Suprapubic skin (tissue), 4 donors: ENCODE measurements at places on chromosomes 16 and 17.

DNA sequence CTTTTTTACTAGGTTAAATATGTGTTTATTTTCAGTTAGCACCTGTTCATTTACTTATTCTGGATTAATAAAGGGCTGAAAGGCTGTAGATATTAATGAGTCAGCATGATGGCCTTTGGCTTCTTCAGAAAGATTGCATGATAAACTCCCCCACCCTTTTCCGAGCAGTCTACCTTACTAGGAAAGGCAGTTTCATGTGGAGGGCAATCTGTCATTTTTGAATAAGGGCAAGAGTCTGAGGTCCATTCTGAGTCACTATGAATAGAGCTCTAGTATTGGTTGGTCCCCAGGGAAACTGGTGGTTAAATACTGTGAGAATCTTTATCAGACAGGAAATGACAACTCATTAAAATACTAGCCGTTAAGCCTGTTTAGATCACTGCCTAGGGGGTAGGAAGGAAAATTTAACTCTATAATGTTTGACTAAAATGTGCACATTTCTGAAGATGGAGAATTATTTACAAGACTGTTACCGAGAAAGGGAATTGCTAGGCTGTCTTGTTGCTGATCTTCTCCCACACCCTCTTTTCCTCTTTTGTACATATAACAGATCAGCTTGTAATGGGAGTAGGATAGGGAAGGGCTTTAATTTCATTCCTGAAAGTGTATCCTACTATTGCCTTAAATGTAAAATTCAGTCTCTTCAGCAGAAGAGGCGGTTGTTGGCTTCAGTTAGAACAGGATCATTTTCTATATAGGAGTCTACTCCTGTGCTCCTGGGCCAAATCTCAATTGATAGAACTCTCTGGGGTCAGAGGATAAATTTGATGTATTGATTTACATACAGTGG, 63.3 kb downstream of the TUBD1 start:
- no peaks in the 10 kb centered on the region for H3K27me3 ChIP-seq
- H3K4me3 ChIP-seq = no peak overlapping the region
- H3K4me1 ChIP-seq = peaks cover 54% of the 10 kb centered on the region
- H3K36me3 ChIP-seq = no peaks in the 10 kb centered on the region

DNA sequence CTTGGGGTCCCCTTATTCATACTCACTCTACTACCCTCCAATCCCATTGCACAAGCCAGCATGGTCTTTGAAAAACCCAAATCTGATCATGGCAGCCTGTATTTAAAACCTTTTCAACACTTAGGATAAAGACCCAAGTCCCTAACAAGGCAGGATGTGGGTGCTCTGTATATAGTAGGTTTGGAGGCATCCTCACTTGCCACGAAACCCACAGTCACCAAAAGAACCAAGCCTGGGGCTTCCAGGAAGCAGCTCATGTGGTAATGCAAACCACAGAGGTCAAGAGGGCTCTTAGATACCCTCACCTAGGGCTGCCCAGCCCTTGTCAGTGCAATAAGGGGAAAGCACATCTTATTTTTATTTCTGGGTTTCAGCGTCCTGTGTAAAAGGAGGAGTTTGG, 218.6 kb upstream of the ASIC2 start:
- DNase-seq = no peak
- H3K4me1 ChIP-seq = peaks cover 26% of the 10 kb centered on the region
- no peaks in the 10 kb centered on the region for H3K27me3 ChIP-seq
- H3K4me3 ChIP-seq = no peak overlapping the region
- H3K36me3 ChIP-seq = no peaks in the 10 kb centered on the region

DNA sequence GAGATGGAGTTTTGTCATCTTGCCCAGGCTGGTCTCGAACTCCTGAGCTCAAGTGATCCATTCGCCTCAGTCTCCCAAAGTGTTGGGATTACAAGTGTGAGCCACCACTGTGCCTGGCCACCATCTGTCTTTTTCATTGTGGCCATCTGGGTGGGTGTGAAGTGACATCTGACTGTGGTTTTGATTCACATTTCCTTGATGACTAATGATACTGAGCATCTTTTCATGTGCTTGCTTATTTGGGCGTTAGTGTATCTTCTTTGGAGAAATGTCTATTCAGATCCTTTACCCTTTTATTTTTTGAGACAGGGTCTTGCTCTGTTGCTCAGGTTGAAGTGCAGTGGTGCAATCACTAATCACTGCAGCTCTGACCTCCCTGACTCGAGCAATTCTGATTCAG, 53.9 kb upstream of the ERN1 start:
- DNase-seq = no peak
- peaks cover 22% of the 10 kb centered on the region for H3K36me3 ChIP-seq
- no peak overlapping the region for H3K27ac ChIP-seq
- no peak overlapping the region for H3K4me3 ChIP-seq

DNA sequence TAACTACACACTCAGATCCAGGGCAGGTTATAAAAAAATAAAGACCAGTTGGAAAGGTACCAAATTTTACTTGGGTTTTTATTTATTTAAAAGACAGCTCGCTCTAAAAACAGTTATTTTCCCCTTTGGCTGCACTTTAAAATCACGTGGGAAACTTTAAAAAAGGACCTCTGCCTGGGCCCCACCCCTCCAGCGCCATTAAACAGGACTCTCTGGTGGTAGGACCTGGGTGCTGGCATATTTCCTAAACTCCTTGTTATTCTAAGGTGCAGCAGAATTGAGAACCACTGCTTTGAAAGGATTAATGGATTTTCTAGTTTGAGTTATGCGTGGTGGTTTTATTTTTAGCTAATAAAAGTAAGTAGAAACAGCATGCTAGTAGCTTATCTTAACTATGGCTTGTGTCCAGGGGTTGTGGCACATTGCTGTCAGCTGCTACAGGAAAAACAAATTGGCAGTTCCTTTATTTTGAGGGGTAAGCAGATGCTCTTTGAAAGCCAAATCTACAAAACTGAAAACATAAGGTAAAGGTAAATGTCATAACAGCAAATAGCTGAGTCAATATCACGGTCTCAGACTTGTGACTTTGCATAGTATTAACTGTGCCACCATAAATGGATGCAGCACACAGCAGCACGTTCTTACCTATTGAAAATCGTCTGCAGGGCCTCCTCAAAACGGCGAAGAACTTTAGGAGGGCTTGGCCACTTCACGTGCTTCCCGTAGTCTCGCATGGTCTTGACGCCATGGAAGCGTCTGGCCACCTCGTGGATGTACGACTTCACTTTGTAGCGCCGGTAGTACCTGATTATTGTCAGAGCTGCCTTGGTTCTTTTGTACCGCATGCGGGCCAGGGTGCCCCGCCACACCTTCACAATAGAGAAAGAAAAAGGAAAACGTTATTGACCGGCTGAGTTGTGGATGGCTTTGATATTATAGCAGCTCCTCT, 172.0 kb downstream of the CDK5R1 start:
- H3K27me3 ChIP-seq = no peaks in the 10 kb centered on the region
- peaks cover 33% of the 10 kb centered on the region for H3K36me3 ChIP-seq
- DNase-seq = no peak
- H3K4me3 ChIP-seq = no peak overlapping the region

GRCh38 chr16:83404261-83404660, 403.5 kb upstream of the HSBP1 start:
- H3K36me3 ChIP-seq = no peaks in the 10 kb centered on the region
- DNase-seq = no peak
- no peaks in the 10 kb centered on the region for H3K27me3 ChIP-seq
- no peak overlapping the region for H3K27ac ChIP-seq
- no peak overlapping the region for H3K4me3 ChIP-seq
- H3K4me1 ChIP-seq = no peaks in the 10 kb centered on the region

- DNase-seq = no peak
- H3K4me1 ChIP-seq = peaks cover 37% of the 10 kb centered on the region
- no peaks in the 10 kb centered on the region for H3K27me3 ChIP-seq
- no peak overlapping the region for H3K27ac ChIP-seq
- no peak overlapping the region for H3K4me3 ChIP-seq
Measured at GRCh38 chr17:30229012-30229411, 6.5 kb downstream of the SLC6A4 start.

GRCh38 chr16:13207151-13207550, 305.8 kb downstream of the SHISA9 start:
- H3K27me3 ChIP-seq = no peaks in the 10 kb centered on the region
- H3K4me3 ChIP-seq = no peak overlapping the region

DNA sequence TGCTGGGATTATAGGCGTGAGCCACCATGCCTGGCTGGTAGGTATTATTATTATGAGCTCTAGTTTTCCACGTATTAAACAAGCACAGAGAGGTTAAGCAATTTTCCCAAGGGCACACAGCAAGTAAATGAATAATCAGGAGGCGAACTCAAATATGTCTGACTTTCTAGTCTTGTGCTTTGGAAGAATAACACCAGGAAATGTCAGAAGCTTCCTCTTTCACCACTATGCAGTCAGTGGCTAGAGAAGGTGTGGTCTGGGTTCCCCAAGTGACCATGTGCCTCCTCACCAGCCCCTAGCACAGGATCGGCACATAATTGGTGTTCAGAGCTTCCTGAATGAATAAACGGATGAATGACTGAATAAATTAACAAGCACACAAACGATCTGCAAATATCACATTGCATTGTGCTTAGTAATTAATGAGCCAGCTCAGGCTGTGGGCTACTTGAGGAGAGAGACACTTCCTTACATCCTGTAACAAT, 21.6 kb upstream of the SCNN1B start:
- H3K27ac ChIP-seq = peak overlapping the region; percentile 36
- peaks cover 50% of the 10 kb centered on the region for H3K4me1 ChIP-seq
- H3K4me3 ChIP-seq = no peak overlapping the region

DNA sequence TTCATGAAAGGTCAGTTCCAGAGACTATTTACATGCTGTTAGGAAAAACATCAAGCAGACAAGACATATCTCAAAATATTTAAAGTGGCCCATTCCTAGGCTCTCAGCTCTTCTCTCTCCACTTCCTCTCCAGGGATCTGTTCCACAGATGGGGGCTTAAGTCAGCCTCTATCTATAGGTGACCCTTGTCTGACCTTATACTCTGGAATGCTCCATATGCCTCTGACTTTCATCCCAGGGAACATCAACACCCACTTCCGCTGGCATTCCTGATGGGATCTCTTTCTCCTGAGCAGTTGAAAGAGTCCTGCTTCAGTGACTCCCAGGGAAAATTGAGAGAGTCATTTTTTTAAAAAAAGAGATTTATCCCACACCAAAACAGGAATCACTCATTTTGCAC, 11.5 kb upstream of the WIPI1 start:
- no peak overlapping the region for H3K27ac ChIP-seq
- no peak overlapping the region for H3K4me3 ChIP-seq
- H3K36me3 ChIP-seq = no peaks in the 10 kb centered on the region
- no peak for DNase-seq
- H3K4me1 ChIP-seq = peaks cover 5% of the 10 kb centered on the region
- H3K27me3 ChIP-seq = no peaks in the 10 kb centered on the region

DNA sequence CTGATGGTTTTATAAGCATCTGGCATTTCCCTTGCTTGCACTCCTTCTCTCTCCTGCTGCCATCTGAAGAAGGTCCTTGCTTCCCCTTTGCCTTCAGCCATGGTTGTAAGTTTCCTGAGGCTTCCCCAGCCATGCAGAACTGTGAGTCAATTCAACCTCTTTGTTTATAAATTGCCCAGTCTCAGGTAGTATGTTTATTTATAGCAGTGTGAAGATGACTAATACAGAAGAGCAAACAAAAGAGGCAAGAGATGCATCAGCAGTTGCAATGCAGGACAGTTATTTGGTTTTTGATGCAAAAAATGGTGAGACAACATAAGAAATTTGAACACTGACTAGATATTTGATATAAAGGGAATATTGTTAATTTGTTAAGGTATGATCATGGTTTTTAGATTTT, 16.8 kb downstream of the TMEM100 start:
- H3K27ac ChIP-seq = no peak overlapping the region
- no peaks in the 10 kb centered on the region for H3K27me3 ChIP-seq
- H3K4me3 ChIP-seq = no peak overlapping the region
- no peak for DNase-seq
- H3K36me3 ChIP-seq = no peaks in the 10 kb centered on the region
- H3K4me1 ChIP-seq = peaks cover 12% of the 10 kb centered on the region

GRCh38 chr17:46943501-46944393, 20.8 kb downstream of the GOSR2 start:
- peaks cover 25% of the 10 kb centered on the region for H3K36me3 ChIP-seq
- no peaks in the 10 kb centered on the region for H3K27me3 ChIP-seq
- H3K4me3 ChIP-seq = no peak overlapping the region
- H3K4me1 ChIP-seq = peaks cover 29% of the 10 kb centered on the region
